ENCODE measurements at places on chromosomes 1 and 21.

DNA sequence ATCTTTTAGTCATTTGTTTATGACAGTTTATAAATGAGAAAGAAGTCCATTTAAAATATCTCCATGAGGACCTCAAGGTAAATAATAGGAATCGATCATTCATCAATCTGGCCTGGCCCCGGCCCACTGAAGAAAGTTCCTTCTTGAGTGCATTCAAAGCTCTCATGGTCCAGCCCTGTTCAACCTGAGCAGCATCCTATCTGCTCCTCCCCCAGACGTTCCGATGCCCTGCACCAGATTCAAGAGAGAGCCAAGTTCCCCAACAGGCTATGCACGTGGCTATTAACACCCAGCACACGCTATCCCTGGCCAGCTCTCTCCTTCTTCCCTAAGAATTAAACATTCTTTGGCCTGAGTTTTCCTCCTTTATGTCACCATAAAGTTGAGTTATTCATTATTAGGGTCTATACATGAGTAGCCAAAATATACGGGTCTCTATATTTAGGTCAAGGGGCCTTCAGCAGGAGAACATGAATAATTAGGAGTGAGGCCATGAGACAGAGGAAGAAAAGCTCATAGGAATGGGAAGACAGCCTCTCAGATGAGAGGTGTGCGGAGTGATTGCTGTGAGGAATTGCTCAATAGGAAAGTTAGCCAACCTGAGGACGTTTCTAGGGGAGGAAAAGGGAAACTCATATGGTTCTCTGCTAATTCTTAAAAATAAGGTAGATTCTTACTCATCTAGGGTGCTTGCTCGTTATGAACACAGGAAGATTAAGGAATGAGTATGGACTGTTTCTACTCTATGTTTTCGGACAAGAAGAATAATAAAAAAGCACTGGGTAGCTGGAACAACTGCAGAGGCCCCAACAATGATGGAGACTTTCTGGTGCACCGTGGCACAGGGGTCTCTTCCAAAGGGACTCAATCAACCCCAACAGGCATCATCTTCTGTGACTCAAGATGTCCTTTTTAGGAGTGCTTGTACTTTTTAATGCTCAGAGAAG, 23.6 kb downstream of the RUNX1 start:
- no peak for DNase-seq

DNA sequence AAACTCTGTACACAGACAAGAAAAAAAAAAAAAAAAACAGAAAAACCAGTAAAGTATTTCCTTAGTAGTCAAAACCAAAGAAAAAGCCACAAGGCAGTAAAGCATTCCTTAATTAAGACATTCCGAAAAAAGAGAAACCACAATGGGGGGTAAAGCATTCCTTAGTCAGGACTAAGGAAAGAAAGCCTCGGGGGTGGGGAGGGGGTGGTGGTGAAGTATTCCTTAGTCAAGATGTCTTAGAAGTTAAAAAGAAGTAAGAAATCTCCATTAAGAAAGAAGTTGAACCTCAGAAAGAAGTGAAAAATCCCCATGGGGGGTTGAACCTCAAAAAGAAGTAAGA, 28.2 kb upstream of the FMO1 start:
- DNase-seq: peak; percentile 74

DNA sequence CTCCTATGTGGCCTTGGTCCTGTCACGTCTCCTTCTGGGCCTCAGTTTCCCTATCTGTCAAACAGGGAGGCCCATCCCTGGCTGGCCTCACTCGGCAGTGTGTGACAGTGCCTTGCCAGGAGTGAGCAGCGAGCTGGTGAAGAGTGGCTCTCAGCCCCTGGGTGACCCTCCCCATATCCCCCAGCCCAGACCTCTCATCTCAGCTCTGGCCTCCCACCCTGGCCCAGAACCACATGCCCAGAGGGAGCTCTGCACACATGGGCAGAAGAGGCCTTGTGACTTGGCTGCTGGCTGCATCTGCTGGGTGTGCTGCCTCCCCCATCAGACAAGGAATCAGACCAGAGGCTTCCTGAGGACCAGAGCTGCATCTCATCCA, 19.5 kb upstream of the PADI1 start:
- no peak for DNase-seq

DNA sequence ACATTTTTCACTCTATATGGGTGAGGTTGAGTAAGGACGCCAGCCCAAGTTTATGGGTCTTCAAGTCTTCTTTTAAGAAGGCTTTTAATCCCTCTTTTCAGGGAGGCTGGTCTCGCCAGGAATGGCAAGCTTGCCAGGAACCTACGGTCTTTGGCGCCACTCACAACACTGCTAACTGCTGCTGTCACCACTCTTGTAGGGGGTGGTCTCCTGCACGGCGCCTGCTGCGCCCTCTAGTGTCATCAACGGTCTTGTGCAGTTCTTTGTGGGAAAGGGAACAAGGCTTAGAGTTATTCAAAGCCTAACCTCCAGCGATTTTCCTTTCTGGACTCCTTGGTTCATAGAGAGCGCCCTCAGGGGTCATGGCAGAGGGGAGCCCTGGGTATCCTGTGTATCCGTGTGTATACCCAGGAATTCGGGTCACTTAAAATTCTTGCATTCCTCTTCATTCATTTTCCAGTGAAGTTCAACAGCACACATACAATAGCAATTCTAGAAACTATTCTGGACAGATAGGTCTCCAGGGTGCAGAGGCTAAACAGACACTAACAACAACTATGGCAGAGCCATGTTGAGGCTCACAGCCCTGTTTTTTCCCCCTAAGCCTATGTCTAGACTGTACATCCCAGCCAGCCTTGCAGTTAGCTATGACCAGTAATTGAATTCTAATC, 392.8 kb upstream of the CAMK1G start:
- DNase-seq: peak; percentile 19

DNA sequence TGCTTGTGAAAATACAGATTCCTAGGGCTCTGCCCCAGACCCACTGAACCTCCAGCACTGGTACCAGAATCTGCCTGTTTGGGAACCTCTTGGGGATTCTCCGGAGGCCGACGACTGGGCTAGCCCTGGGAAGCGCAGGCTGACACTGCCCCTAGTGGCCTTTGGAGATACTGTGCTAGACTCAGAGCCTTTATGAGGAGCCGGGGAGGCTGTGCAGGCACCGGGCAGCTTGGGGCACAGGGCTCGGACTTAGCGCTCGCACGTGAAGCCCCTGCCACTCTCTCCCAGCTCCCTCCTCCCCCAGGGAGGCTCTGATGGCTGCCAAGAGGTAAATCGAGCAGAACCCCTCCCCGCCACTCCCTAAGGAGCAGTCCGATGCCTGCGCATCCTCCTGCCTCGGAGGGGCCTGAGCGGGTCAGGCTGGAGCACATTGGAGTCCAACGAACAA, 144.6 kb upstream of the TNR start:
- peak; percentile 54 for DNase-seq

DNA sequence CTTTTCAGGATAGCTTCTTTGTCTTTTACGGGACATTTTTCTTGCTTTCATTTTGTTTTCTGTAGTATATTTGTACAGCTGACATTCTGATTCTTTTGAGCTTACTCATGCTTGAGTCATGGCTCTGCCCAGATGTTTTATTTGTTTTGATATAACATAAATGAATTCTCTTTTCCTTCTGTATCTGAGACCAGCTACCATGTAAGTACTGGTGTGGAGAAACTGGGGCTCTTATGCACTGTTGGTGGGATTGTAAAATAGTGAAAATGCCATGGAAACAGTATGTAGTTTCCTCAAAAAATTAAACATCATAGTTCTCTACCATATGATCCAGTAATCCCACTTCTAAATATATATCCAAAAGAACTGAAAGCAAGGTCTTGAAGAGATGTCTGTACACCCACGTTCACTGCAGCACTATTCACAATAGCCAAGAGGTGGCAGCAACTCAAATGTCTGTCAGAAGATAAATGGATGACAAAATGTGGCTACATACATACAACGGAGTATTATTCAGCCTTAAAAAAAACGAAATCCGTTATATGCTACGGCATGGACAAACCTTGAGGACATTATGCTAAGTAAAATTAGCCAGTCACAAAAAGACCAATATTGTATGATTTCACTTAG, 61.4 kb downstream of the EIF2B3 start:
- peak; percentile 86 for DNase-seq

DNA sequence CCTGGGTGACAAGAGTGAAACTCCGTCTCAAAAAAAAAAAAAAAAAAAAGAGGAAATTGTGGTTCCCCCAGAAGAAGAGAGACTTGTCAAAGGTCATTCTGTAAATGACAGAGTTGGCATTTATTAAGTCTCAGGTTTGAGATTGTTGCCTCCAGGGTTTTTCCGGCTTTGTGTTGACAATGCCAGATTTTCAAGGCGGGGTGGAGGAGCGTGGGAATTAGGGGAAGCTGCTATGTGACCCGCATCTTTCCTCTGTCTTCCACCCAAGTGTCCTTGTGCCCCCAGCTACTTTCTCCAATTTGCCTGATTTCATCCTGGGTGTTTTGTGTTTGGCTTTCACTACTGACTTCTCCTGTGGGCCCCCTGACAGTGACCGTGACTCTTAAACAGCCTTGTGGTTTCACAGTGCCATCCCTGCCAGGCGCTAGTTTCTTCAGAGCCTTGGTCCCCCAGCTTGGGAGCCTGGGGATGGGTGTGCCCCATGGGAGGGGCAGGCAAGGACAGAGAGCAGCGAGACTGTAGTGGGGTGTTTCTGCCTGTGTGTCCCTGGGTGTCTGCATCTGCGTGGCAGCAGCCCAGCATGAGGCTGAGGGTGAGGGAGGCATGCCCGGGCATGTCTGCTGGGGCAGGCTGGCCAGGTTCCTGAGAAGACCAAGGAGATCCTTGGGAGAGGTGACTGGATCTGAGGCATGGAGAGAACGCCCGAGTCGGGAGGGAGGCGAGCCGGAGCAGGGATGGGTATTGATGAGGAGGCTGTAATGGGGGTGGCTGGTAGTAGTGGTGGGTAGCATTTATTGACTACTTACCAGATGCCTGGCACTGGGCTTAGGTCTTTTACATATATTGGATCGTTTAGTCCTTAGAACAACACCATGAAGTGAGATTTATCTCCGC, 46.3 kb downstream of the IER5 start:
- DNase-seq: peak; percentile 87

GRCh38 chr1:71414179-71414578, 333.3 kb upstream of the ZRANB2 start:
- no peak for DNase-seq

DNA sequence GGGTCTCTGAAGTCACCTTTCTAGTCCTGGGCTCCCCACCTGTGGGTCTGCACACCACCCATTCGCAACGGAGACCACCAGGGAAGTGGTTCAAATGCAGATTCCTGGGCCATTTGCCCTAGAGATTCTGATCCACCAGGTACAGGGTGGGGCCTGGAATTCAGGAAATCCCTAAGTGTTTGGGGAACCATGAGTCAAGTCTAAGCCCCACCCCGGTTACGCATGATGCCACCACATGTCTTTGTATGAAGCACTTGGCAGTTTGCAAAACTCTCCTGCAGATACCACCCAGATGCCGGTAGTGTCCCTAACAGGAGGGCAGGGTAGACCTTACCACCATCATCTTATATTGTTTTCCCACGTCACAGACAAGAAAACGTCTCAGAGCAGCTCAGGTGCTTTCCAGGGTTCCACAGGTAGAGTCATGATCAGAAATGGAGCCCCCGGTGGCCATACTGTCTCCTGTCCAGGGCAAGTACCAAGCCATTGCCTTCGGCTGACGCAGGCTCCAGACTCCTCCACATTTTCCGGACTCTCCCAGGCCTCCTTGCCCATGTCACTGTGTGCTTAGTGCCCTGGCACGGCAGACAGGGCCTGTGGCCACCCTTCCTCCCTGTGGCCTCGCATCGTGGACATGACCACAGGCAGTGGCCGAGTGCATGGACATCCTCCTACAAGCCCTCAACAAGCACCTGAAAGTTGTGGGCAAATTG, 89.2 kb upstream of the TMEM51 start:
- DNase-seq: no peak

GRCh38 chr1:92567211-92567868, 80.6 kb upstream of the GFI1 start:
- DNase-seq: peak; percentile 65

- DNase-seq: no peak
These were observed 2119.0 kb downstream of the MRPL39 start for GRCh38 chr21:23488245-23488644.

- peak; percentile 67 for DNase-seq
These were observed 265.9 kb upstream of the RUNX1 start for GRCh38 chr21:35314857-35315582.

DNA sequence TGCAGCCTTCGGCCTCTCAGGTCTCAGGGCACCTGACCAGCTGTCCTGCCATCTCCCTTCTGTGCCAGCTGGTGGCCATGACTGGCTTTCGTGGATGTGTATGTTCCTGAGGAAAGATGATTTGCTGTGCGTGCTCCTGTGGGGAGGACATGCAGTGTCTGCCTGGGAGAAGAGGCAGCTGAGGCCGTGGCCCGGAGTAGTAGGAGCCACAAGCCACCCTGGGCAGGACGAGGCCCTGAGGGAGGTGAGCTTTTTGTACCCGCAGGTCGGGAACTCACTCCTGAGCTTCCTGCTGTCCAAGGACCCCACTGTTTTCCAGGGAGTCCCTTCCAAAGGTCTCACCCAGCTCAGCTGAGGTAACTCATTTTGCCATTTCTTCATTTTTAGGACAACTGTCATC, 58.5 kb downstream of the PIK3CD start:
- DNase-seq: no peak

DNA sequence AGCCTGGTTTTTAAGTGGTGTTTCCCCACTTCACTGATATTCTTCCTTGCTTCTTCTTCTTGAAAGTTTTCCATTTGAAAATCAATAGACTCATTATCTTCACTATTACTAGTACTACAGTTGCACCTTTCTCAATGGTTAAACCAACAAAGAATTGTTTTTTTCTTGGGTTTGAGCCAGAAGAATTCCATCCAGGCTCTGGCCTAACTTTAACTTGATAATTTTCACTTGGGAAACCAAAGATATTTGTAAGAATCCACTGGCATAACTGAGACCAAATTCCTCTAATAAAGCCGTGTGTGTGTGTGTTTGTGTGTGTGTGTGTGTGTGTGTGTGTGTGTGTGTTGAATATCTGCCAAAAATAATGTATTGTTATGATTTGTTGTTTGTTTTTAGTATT, 103.2 kb downstream of the SGIP1 start:
- no peak for DNase-seq

- no peak for DNase-seq
These were observed 54.2 kb downstream of the CD58 start for GRCh38 chr1:116516631-116517030.
